Neuronal stem cell (in vitro differentiated cells): ENCODE measurements at places on chromosomes 5 and 9.

GRCh38 chr9:79512251-79512650, 59.5 kb upstream of the TLE4 start:
- no peak overlapping the region for H3K27ac ChIP-seq
- no peak overlapping the region for H3K4me3 ChIP-seq
- no peaks in the 10 kb centered on the region for H3K4me1 ChIP-seq
- H3K36me3 ChIP-seq: no peaks in the 10 kb centered on the region
- no peaks in the 10 kb centered on the region for H3K27me3 ChIP-seq
- no peak for DNase-seq

GRCh38 chr5:84290161-84290560, 94.5 kb downstream of the EDIL3 start:
- no peak for DNase-seq
- H3K27me3 ChIP-seq: no peaks in the 10 kb centered on the region
- no peak overlapping the region for H3K4me3 ChIP-seq
- H3K36me3 ChIP-seq: no peaks in the 10 kb centered on the region
- H3K27ac ChIP-seq: no peak overlapping the region

- H3K27ac ChIP-seq: no peak overlapping the region
- H3K27me3 ChIP-seq: no peaks in the 10 kb centered on the region
- DNase-seq: no peak
Measured at GRCh38 chr9:37836386-37836785, 35.8 kb downstream of the DCAF10 start.

DNA sequence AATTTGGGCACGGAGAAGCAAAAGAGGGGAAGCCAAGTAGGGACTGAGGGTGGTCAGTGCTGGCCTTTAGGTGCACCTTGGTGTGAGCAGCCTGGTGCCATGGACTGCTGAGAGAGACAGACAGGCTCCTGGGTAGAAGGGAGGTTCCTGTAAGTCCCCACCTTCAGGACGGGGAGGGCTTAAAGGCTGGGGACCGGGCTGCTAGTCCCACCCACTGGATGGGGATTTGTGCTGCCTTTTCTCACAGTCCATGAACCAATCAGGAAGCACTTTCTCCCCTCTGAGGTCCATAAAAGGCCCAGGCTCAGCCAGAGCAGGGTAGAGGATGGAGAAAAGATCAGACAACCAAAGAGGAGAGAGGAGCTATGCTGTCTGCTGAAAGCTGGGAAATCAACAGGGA, 15.2 kb downstream of the CDC25C start:
- DNase-seq: no peak
- H3K4me1 ChIP-seq: no peaks in the 10 kb centered on the region
- H3K27me3 ChIP-seq: no peaks in the 10 kb centered on the region
- no peak overlapping the region for H3K27ac ChIP-seq
- H3K4me3 ChIP-seq: no peak overlapping the region

- peaks cover 25% of the 10 kb centered on the region for H3K27me3 ChIP-seq
- DNase-seq: peak; percentile 76
- no peaks in the 10 kb centered on the region for H3K4me1 ChIP-seq
- peak within 1 kb of the TSS; percentile 52 for H3K4me3 ChIP-seq
- no peaks in the 10 kb centered on the region for H3K36me3 ChIP-seq
Measured at GRCh38 chr5:132227485-132228240, at the start of gene P4HA2. Gene P4HA2 (minus strand): TSS chr5:132227853. CDS start chr5:132218626, 9,227 bp downstream.

GRCh38 chr9:130215341-130216119, 43.3 kb downstream of the NCS1 start:
- H3K4me1 ChIP-seq: peaks cover 23% of the 10 kb centered on the region
- H3K36me3 ChIP-seq: peaks cover 13% of the 10 kb centered on the region
- H3K4me3 ChIP-seq: no peak overlapping the region
- H3K27ac ChIP-seq: no peak overlapping the region

DNA sequence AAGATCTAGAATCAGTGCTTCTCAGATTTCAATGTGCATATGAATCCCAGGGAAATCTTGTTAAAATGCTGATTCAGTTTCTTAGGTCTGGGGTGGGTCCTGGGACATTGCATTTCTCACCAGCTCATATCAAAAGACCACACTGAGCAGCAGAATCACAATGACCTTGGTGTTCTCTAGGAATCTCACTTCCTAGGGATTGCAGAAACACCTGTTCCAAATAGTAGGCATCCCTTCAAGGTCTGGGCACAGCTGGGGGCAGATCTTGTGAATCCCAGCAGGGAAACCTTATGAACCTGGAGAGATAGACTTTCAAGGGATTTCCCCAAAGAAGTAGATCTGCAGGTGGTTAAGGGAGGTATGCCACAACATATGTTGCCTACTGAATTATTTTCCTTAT, 8.9 kb upstream of the GARNL3 start:
- H3K4me1 ChIP-seq: no peaks in the 10 kb centered on the region
- no peak overlapping the region for H3K27ac ChIP-seq
- no peak for DNase-seq
- H3K27me3 ChIP-seq: no peaks in the 10 kb centered on the region
- H3K36me3 ChIP-seq: no peaks in the 10 kb centered on the region
- no peak overlapping the region for H3K4me3 ChIP-seq

DNA sequence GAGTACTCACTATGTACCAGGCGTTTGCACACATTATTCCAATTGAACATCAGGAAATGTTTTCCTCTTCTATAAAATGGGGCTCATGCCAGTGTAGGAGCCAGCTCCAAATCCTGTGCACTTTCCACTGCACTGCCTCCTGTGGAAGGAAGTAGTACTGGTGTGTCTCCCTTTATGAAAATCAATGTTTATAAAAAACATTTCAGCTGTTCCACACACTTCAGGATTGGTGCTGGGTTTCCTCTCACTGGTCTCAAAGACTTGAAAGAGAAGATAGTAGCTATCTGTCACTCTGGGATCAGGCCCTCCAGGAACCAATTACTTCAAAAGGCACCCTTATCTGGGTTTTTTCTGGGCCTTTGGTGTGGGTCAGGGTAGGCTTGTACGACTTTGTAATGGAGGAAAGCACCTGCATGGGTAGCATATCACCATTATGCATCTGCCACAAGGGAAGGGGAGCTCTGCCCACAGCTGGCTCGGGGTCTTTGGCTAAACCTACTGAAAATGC, 32.5 kb downstream of the RAB14 start:
- H3K36me3 ChIP-seq: peaks cover 92% of the 10 kb centered on the region
- no peak overlapping the region for H3K4me3 ChIP-seq
- DNase-seq: no peak
- no peaks in the 10 kb centered on the region for H3K4me1 ChIP-seq
- H3K27me3 ChIP-seq: no peaks in the 10 kb centered on the region

GRCh38 chr9:93962017-93962416, 6.9 kb upstream of the BARX1 start:
- peaks cover 6% of the 10 kb centered on the region for H3K4me1 ChIP-seq
- H3K27me3 ChIP-seq: peaks cover 80% of the 10 kb centered on the region
- no peak for DNase-seq

DNA sequence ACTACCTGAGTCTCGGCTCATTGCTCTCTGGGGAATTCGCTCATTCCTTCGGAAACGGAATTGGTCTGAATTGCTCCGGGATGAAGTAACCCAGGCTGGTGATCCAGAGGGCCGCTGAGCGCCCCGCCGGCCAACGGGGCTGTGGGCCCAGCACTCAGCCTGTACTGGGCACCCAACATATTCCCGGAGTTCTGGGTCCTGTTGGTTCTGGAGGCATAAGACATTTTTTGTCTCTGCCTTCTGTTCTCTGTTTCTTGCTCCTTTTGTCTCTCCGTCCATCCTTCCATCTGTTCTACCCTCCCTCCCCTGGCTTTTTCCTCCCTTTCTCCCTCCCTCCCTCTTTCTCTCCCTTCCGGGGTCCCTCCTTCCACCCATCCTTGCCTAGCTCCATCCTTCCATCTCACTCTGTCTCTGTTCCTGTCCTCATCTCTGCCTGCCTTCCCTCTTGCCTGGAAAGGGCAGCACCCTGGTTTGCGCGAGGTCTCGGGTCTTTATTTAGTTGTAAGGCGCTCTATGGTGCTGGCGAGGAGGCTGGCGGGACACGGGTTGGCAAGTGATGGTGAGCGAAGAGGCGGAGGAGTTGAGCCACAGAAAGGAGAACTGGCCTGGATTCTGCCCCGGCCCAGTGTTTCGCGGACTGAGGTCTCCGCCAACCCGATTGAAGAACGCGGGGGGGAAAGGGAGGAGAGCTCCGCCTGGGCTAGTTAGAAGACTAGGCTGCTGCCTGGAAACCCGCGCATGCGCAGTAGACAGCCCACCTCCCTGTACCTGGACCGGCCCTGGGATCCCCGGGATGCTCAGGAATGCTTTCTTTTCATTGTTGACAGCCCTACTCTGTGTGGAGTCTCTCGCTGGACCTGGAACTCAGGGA, 1468.0 kb downstream of the FOXD4L5 start:
- DNase-seq: peak; percentile 87
- no peaks in the 10 kb centered on the region for H3K36me3 ChIP-seq
- peaks cover 5% of the 10 kb centered on the region for H3K4me1 ChIP-seq
- H3K27me3 ChIP-seq: peaks cover 22% of the 10 kb centered on the region

DNA sequence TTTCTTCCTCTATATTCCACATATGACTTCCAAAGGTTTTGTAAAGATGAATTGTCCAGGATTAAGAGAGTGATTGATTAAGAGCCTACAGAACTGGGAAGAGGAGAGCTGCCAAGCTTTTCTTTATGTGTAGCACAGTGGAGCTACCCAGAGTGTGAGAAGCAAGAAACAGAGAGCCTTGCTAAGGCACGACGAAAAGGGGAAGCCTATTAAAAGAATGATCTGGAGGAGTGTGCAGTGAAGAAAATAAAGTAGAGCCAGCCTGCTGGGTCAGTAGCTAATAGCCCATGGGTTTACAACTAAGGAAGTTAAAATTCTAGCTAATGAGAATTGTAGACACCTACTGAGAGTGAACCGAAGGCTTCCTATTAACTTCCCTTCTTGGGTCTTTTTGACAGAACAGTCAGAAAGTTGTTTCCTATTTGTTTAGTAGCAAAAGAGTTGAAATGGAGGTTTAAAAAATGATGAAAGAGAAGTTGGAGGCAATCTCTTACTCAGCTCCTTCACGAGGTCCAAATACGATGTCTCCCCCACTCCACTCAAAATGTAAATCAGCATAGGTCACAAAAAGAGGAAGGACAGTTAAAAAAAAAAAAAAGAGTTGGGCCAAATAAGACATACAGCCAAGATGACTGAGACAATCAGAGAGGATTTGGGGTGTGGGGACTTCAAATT, 957 bp upstream of the PRR16 start:
- H3K4me1 ChIP-seq: peaks cover 3% of the 10 kb centered on the region
- DNase-seq: no peak
- peaks cover 3% of the 10 kb centered on the region for H3K27me3 ChIP-seq
- no peak overlapping the region for H3K27ac ChIP-seq
- H3K36me3 ChIP-seq: no peaks in the 10 kb centered on the region

DNA sequence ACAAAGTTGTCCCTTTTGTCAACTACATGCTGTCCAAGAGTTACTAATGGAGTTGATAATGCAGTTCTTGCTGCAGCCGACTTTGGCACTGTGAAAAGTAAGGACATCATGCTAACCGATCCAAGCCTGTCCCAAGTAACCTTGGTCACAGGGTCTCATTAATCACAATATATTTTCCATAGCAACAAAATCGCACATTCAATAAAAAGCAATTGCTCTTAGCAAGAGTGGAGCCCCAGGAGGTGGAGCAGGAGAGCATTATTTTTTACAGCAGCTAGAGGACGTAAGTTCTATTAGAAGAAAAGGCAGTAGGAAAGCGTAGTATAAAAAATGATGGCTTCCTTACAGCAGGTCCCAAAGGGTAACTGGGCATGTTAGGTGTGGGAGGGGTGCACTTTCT, 570.3 kb downstream of the EBF1 start:
- no peaks in the 10 kb centered on the region for H3K36me3 ChIP-seq
- H3K27me3 ChIP-seq: no peaks in the 10 kb centered on the region
- H3K27ac ChIP-seq: no peak overlapping the region
- H3K4me1 ChIP-seq: peaks cover 6% of the 10 kb centered on the region
- H3K4me3 ChIP-seq: no peak overlapping the region

DNA sequence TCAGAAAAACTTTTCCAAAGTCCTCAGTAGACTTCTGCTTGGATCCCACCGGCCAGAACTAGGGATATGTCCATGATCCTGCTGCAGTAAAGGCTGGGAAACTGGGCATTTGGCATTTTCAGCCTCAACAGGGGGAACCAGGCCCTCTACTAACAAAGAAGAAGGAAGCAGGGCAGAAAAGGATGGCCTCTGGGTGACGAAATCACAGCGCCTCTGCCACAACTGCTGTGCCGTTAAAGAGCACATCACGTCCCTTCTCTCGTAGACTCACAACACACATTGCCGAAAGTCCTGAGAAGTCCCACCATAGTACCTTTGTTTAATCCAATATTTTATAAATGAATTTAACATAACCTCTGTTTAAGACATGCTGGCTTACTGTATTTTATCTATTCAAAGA, 10.4 kb upstream of the AFAP1L1 start:
- no peak for DNase-seq
- no peaks in the 10 kb centered on the region for H3K36me3 ChIP-seq
- H3K27ac ChIP-seq: no peak overlapping the region
- no peaks in the 10 kb centered on the region for H3K4me1 ChIP-seq

- H3K36me3 ChIP-seq: no peaks in the 10 kb centered on the region
- H3K4me1 ChIP-seq: peaks cover 12% of the 10 kb centered on the region
- H3K27me3 ChIP-seq: no peaks in the 10 kb centered on the region
- H3K4me3 ChIP-seq: no peak overlapping the region
Measured at GRCh38 chr9:120965344-120966012, 38.9 kb upstream of the TRAF1 start.

DNA sequence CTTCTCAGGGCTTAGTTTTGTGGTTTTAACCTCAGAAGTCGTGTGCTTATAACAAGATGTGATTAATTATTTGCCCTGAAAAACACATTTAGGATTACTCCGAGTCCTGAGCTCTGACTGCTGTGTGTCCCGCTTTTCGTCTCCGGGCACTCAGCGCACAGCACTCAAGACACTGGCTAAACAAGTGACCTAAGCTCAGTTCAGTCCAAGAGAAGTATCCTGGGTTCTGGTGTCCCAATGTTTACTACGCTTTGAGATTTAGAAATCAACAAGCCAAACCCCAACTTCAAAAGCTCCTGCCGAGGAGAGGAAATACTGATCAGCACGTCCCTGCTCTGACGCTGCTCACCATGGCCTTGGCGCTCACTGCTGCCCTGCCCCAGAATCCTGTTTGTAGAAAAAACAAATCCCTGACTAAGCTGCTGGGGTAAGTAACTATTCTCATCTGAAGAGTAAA, 53.2 kb downstream of the IPPK start:
- no peak overlapping the region for H3K27ac ChIP-seq
- no peak overlapping the region for H3K4me3 ChIP-seq
- no peak for DNase-seq

DNA sequence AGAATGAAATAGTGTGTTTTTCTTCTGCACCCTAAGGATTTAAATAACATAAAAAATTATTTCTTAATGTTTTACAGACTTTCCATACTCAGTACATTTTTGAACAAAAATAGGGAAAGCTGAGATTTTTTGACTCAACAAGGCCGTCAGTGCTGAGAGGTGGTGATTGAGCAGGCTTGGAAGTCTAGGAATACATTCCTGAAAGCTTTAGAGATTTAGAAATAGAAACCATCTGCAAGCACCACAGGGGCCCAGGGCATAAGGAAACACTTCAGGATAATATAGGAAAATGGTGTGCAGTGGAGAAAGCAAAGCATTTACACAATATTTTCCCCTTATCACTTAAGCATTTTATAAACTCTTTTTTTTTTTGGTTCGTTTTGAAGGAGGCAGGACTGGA, 5.2 kb downstream of the BASP1 start:
- peaks cover 17% of the 10 kb centered on the region for H3K4me1 ChIP-seq
- no peak for DNase-seq
- no peaks in the 10 kb centered on the region for H3K36me3 ChIP-seq
- no peak overlapping the region for H3K4me3 ChIP-seq
